ENCODE measurements at places on chromosomes 13 and 19.

DNA sequence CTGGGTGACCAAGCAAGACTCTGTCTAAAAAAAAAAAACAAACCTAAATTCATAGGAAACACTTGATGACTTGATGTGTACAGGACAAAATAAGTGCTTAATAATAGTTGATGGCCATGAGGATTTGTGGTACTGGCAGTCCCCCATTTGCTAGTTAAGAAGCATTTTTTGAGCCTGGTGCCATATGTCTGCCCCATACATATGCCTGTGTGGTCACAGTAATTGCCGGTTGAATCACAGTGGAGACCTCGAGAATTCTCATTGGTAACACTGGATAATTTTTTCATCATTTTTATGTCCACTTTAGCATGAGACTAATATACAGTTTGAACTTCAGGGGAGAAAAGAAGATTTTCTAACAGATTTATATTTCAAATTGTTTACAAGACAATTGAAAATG lies 79.2 kb downstream of the LRCH1 start:
- DNase-seq, result no peak

DNA sequence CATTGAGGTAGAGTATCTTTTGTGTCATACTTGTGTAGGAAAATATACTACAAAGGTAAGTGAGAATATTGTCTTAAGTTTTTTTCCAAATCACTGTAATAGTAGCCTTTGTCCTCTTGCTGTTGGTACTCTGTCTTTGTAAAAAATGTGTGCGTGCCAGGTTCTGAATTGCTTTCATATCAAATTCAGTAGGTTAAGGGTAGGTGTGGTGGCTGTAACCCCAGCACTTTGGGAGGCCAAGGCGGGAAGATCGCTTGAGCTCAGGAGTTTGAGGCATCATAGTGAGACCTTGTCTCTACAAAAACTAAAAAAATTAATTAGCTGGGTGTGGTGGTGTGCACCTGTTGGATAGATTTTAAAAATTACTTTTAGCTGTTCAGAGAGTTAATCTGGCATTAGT lies 46.6 kb downstream of the GARRE1 start:
- no peak for DNase-seq

DNA sequence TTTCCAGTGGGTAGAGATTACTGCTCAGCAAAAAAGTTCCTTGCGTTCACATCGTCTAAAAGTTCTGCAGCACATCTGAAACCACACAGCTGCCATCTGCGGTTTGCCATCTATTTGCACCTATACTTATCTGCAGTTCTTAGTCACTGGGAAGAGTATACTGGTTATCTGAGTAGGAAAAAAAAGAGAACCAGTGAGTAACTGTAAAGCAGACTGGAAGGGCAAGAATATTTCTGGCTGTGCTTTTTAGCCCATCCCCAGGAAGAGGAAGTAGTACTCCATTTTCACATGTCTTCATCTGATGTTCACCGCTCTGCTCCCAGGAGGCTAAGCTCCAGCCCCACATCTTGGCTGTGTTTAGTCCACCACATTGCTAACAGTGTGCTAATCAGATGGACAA lies 35.6 kb downstream of the EFNB2 start:
- DNase-seq, result no peak

- no peak for DNase-seq
Measured at GRCh38 chr13:98960606-98961502, 17.0 kb downstream of the DOCK9 start.

- no peak for DNase-seq
Measured at GRCh38 chr13:103731959-103732358, 665.7 kb upstream of the SLC10A2 start.

- DNase-seq, result no peak
Measured at GRCh38 chr13:95512957-95513356, 39.6 kb upstream of the CLDN10 start.

DNA sequence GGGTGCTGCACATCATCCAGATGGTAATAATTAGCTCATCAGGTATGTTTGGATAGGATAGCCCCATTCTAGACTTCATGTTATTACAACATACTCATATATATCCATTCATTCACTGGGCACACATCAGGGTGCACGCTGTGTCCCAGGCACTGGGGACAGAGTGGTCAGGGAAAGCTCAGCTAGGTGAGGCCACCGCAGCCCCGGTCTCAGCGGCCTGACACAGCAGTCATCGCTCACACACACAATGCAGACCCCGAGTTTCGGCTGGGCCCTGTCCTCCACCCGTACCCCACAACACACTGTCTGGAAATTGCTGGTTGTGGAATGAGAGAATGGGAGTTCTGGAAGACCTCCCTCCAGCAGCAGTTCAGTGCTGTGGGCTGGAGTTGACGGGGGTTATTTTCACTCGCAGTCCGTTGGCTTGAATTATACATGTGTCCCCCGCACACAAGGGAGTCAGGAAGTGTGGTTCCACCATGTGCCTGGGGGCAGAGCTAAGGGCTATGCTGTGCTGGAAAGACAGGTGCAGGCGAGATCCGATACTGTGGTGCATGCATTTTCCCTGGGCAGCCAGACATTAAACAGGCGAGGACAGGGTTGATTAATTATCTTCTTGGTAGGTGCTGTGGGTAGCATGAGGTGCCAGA lies 257.6 kb downstream of the TEX29 start:
- DNase-seq, result no peak

- no peak for DNase-seq
Measured at GRCh38 chr13:72125561-72125960, 258.6 kb upstream of the DACH1 start.

DNA sequence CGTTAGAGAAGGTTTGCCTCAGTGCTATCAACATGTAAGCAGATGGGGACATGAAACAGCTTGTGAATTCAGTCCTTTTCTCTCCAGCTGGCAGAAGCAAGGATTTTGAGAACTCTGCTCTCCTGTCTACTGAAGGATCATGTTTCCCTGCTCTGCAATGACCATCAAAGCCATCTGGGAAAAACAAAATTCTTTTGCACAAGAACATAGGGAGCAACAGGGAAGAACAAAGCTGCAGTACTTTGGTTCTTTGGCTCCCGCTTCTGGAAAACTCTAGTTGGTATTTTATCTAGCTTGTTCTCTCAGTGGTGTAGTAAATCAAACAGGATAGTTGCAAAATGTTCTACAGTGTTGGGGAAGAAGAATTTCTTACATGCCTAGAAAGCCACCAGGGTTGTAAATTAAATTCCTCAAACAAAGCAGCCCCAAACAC lies 270.4 kb downstream of the ENOX1 start:
- DNase-seq, result no peak

- DNase-seq, result no peak
Measured at GRCh38 chr13:34207334-34207733, 389.4 kb downstream of the RFC3 start.

DNA sequence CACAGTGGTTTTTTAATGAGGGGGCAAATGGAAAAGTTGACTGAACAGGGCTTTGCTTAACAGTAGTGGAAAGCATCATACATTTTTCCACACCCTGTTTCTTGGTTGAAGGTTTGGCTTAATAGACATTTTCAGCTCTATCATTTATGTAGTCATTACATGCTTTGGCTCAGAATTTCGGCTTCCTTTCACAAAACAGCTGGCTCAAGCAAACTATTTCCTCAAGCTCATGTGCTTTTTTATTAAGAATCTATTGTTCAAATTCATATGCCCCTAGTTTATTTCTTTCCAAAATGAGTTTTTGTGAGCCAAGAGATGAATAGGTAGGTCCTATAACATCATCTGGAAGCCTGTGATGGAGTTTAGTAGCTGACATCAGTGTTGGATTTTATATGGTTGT lies 113.8 kb downstream of the SLITRK6 start:
- no peak for DNase-seq

GRCh38 chr13:21550918-21551317 lies 53.1 kb downstream of the MICU2 start:
- DNase-seq, result no peak

DNA sequence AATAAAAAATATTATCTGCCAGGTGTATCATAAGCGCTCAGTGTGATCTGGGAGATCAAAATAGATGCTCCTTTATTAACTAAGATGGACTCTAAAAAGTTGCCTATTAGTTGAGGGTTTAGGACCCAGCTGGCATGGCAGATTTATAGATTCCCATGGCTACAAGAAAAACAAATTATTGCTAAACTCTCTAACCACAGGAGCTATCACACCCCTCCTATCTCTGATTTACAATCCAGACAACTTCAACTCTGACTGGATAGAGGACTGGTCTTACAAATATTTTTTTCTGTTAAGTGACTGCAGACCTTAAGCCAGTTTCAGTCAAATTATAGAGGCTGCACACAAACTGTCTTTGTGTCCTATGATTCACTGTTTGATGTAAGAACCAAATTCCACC lies 45.4 kb upstream of the MYCBP2 start:
- no peak for DNase-seq

GRCh38 chr13:110824702-110825300 lies 90.1 kb downstream of the ANKRD10 start:
- no peak for DNase-seq

- no peak for DNase-seq
Measured at GRCh38 chr19:24101459-24102115, 14.6 kb downstream of the ZNF254 start.

GRCh38 chr19:38953677-38954076 lies 21.9 kb downstream of the FBXO17 start:
- DNase-seq, result no peak

DNA sequence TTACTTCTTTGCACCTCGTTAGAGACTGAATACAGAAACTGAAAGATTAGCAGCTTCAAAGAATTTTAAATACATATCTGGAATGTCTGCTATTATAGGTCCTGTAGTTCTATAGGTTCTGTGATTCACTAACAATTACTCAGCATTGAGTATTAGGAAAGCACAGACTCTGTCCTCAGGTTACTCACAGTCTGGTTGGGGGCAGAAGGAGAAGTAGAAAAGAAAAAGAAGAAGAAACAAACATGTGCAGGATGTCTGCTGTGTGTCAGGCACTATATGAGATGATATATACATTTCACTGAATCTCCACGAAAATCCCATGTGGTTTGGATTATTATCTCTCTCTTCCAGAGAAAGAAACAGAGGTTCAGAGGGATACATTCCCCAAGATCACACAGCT lies 40.1 kb downstream of the SERTM1 start:
- no peak for DNase-seq

DNA sequence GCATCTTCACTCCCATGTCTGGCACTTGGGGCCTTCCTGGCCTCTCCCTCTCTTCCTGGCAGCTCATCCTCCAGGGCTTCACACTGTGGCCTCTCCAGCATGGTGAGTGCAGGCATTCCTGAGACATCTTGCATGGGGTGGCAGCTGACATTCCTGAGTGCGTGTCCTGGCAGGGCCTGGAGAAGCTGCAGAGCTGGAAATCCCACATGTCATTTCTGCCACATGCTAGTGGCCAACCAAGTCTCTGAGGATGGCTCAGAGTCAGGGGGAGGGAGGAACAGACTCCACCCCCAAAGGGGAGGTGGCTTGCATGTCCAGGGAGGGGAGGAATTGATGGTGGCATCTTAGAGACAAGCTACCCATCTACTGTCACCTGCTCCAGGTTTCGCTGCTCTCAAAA lies 41.6 kb upstream of the AMER2 start:
- no peak for DNase-seq

- DNase-seq, result no peak
Measured at GRCh38 chr13:73520566-73521289, 461.9 kb downstream of the KLF5 start.

DNA sequence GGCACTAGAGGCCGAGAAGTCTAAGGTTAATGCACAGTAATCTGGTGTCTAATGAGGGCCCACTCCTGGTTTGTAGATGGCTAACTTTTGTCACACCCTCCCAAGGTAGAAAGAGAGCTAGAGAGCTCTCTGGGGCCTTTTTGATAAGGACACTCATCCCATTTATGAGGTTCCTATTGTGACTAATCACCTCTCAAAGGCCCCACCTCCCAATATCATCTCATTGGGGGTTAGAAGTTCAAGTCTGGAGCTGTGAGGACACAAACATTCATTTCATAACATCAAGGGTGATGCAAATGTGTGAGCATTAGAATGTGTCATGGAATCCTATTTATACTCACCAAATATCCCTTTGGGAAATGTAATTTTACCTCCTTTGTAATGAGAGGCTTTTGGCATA lies 79.2 kb upstream of the SLC10A2 start:
- no peak for DNase-seq

DNA sequence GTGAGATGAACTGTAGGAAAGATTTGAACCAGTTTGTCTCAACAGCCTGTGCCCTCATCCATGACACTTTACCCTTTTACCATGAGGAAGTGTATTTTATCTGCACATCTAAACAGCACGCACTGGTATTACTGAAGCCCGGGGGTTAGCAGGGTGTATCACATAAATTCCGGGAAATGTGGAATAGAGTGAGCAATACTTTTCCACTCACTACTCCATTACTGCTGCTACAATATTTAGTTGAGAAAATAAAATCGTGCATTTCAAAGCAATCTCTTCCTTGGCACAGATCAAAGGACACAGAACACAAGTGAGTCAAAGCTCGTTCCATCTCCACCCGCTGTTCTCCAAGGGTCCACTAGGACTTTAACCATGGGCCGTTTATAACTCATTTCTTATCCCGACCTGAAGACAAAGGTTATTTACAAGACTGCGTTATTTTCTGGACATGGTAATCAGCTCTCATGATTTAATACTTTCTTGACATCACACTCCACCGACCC lies 35.2 kb downstream of the STK24 start:
- no peak for DNase-seq

- no peak for DNase-seq
Measured at GRCh38 chr13:44578067-44578400, 1.9 kb upstream of the TSC22D1 start.

- no peak for DNase-seq
Measured at GRCh38 chr19:7815325-7815724, 14.7 kb upstream of the EVI5L start.

GRCh38 chr13:46492946-46493345 lies 60.0 kb upstream of the LRCH1 start:
- no peak for DNase-seq

GRCh38 chr19:33231511-33231910 lies 5.9 kb upstream of the SLC7A10 start:
- no peak for DNase-seq

GRCh38 chr13:94956417-94957110 lies 244.2 kb upstream of the SOX21 start:
- no peak for DNase-seq

DNA sequence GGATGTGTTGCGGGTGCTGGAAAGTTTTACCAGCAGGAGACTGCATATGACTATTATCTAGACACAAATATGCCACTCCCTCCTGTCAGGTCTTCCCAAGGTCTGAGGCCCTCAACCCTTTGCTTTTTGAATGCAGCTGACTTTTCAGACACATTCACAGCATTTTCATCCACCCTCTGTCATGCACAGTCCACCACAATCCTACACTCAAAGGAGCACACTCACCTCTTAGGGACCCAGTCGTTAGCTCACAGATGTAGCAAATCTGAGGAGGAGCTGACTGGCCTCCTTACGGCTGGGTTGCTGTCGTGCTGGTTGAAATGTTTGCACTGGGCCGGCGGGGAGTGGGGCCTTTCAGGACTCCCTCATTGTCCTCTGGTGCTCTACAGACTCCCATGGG lies 479.4 kb downstream of the IRS2 start:
- no peak for DNase-seq

- DNase-seq, result no peak
Measured at GRCh38 chr19:5299137-5299536, 41.5 kb downstream of the PTPRS start.

GRCh38 chr13:95019886-95020285 lies 281.4 kb downstream of the ABCC4 start:
- DNase-seq, result no peak

- DNase-seq, result no peak
Measured at GRCh38 chr13:110416131-110417025, 109.3 kb downstream of the COL4A2 start.

All from SK-N-MC (cell line).